Fibroblast of villous mesenchyme (primary cell): ENCODE measurements at places on chromosomes 3 and 15. TPM values are rescaled to one million over a fixed set of nuclear protein-coding genes. Genes with fewer than 3 reads are reported as not detected.

- peak; percentile 32 for DNase-seq
Observed at GRCh38 chr15:38930851-38931572, 366.4 kb upstream of the RASGRP1 start.

Gene AMIGO3
- total RNA-seq, result 0.43 and 1.6 TPM in 2 replicates

Gene CDHR4
- not detected in 2 replicates for total RNA-seq

DNA sequence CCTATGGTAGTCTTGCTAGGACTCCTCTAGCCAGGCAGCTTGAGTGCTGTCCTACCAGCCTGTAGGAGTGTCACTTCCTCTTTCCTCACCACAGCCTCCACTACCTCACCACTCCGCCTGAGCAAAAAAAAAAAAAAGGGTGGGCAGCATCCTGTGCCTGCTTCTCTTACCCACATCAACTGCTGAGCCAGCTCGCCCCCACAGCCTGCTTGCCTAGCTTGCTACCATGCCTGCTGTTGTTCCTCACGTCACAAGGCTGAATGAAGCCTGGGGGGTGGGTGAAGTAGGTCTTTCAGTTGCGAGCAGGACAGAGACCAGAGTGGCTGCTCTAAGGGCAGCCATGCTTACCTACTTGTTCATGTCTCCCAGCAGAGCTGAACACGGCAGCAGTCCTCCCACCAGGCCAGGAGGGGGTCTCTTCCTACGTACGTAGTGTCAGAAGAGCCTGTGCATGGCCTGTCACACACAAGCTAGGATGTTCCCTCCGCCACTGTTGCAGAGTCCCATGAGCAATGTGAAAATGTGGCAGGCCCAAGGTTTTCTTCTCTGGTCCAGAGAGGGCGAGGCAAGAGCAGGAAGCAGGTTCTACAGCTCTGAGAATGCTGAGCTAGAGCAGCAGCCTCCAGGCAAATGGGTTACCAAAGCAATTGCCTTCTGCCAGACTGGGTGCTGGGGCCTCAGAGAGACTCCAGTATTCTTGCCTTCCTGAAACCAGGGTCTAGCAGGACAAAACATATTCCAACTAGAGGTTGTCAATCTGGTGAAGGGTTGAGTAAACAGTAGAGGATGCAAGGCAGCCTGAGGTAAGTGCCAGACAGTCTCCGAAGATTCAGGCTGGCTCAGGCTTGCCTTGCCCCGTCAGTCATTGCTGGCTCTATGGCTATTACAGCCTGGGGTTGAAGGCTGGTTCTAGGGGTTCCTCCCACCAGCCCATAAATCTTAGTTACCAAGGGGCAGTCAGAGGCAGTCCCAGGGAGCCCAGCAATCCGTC, 8.1 kb downstream of the PPM1M start:
- no peak for DNase-seq

DNA sequence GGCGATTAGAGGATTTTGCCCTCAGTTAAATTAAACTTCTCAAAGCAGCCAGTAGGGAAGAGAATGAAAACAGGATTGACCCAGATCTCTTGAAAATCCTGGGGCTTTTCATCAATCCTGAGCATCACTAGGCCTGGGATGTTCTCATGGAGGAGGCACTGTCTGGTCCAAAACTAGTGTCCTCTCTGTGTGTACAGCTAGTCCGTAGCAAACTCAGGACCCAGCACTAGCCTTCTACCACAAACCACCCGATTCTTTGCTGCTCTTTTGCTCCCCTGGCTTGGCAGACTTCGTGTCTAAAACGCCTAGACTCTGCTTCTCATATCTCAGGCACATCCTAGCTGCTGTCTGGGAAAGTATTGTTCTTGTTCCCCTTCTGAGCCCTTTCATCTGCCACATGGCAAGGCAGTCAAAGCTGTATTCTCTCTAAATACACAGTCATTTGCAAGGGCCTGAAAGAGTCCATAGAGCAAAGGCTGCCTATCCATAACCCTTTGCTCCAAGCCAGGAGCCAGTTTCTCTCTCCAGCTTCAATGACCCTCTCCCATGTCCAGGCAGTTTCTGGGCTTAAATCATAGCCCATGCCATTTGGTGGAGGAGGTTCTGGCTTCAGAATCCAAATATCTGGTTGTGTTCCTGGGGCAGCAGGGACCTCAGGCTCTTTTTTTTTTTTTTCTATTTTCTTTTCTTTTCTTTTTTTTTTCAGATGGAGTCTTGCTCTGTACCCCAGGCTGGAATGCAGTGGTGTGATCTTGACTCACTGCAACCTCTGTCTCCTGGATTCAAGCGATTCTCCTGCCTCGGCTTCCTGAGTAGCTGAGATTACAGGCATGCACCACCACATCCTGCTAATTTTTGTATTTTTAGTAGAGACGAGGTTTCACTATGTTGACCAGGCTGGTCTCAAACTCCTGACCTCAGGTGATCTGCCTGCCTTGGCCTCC, 52.4 kb downstream of the CDC25A start:
- DNase-seq, result no peak

DNA sequence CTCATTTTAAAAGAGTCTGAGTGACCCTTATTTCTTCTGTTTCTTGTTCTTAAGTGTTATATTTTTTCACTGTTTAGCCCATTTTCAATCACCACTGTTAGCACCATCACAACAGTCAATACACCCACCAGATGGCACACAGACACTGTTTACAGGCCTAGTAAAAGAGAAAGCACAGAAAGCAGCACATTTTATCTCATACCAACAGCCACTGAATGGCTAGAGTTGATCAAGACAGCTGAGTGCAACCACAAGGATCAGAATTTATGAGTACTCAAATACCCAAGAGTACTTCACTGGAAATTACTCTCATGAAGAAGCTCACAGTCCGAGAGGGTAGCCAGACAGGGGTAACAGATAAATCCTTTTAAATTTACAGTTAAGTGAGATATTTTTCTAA, 127.0 kb downstream of the TFDP2 start:
- DNase-seq, result peak; percentile 60

- DNase-seq, result peak; percentile 14
Observed at GRCh38 chr3:2958551-2958950, 151.6 kb downstream of the IL5RA start.

Gene PDZRN3
- 32.5 and 33.7 TPM in 2 replicates for total RNA-seq

DNA sequence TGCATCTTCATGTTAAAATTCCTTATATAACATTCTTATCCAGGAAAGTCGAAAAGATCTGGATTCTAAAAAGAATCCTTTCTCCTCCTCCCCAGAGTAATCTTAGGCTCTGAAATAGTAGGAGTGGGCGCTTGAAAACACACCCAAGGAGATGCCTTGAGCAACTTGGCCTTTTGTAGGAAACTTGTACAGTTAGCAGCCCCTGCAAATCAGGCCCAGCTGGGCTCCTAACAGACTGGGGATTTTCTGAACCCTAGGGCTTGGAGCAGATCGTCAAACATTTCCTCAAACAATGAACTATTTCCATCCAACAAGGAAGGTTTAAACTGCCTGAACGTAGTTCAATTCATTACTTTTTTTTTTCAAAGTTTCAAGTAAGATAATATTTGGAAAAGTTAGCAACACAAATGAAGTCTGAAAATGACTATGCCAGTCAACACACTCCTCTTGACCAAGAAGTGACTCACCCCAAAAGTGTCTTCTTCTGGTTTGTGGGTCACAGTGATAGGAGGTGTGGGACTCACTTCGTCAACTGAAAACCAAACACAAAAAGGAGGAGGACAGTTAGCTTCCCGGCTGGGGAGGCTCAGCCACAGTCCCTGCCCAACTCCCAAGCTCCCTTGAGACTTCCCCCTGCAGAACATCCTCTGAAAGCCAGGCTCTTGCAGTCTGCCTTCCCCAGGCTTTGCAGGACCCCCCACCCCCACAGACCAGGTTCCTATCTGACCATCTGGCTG, 129.7 kb downstream of the NTRK3 start:
- no peak for DNase-seq

DNA sequence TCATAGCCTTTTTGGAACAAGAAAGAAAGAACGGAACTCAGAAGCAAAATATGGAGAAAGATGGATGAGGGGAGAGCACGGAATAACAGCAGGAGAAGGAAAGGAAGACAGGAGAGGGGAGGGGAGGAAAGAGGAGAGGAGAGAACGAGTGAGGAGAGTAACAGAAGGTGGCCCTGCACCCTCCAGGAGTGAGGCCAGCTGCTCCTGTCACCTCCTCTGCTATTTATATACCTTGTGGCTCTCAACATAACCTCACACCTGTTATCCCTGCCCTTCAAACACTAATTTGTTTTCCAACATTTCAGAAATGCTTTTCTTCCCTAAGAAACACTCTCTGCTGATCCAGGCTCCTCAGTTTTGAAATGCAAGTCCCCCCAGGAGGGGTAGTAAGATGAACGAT, 53.4 kb upstream of the ATP2B2 start:
- DNase-seq, result no peak

- DNase-seq, result no peak
Observed at GRCh38 chr3:108500728-108501127, 9.7 kb downstream of the MYH15 start.

DNA sequence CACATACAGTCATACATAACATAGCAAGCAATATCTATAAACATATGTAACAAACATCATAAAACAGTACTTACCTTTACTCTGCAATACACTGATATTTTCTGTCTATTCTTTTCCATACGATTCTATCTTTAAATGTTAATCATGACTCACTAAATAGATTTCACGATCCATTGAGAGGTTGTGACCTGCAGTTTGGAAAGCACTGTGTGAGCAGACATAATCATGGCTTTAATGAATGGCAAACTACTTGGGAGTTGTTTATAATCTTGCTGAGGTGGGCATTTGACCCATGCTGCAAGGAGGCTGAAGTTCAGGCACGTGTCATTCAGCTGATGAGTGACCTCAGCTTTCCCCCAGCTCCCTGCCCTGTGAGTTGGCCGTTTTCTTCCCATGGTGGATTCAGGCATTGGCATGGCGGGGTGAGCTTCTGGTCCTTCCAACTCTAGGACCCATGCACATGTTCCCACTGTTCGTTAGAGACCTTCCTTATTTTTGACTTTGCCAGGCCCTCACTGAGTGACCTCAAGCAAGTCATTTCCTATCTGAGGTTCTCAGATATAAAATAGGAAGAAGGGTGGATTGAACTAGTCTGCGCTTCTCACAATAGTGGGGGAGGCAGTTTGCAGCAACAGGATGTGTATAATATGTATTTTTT, 41.7 kb downstream of the PAQR5 start:
- DNase-seq, result no peak

Gene ACTRT3
- 2.9 and 5.2 TPM in 2 replicates for total RNA-seq

DNA sequence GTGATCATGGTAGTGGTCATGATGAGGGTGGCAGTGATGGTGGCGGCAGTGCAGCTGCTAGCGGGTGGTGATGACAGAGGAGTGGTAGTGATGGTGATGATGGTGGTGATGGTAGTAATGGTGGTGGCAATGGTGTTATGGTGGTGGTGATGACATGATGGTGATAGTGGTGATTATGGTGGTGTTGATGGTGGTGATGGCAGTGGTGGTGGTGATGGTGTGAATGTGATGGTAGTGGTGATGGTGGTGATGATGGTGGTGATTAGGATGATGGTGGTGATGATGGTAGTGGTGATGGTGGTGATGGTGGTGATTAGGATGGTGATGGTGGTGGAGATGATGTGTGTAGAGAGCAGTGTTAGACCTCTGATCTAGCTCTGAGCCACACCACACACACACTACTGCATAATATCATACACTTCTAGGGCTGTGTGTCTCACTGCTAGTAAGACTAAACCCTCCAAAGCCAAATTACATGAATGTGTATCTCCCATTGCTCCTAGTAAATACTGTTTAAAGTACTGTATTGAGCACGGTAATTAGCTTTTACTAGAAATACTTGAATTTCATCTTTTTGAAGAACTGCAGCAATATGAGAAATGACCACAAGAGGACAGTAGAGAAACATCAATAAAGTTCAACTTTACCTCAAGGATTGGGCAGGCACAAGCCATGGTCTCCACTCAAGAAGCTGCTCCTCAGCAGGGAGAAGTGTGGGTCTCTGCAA, 28.8 kb downstream of the TMED3 start:
- peak; percentile 59 for DNase-seq

- DNase-seq, result no peak
Observed at GRCh38 chr15:70723122-70723422, 40.3 kb downstream of the UACA start.

DNA sequence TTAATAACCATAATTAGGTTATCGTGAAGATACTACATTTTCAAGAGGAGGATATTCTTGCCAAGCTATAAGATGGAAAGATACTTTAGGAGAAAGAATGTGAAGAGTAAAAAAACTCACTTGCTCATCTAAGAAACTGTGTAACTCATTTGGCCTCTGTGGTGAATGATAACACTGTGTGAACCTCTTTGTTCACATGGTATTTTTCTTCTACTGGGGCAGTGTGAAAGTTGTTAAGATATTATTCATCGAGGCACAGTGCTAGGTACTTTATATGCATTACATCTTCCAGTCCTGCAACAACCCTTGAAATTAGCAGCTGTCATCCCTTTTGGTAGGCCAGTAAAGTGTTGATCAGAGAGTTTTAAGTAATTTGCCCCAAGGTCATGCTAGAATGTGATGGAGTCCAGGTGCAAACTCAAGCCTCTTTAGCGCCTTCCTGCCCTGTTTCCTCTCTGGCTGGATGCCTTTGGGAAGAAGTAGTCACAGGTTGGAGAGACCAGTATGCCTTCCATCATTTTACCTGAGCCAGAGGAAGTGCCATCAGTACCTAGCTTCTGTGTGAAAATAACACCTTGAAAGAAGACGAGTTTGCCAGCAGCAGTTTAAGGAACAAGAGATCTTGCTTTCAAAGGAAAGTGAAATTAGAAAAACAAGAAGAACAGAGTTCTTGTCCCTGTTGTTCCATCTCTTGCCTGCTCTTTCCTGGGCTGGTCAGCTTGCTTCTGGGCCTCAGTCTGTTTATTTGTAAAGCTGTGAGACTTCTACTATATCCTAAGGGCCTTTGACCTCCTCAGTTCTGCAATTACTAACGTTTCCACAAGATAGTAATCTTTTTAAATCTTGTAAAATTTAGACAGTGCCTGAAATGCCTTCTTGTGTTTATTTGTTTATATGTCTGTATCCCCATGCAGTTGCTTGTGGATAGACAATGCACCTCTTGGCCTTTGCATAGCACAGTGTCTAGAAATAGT, 179.3 kb downstream of the FNDC3B start:
- DNase-seq, result peak; percentile 74

Gene HRH1
- 13.2 and 26.8 TPM in 2 replicates for total RNA-seq

Gene MOBP
- total RNA-seq, result not detected in 2 replicates

DNA sequence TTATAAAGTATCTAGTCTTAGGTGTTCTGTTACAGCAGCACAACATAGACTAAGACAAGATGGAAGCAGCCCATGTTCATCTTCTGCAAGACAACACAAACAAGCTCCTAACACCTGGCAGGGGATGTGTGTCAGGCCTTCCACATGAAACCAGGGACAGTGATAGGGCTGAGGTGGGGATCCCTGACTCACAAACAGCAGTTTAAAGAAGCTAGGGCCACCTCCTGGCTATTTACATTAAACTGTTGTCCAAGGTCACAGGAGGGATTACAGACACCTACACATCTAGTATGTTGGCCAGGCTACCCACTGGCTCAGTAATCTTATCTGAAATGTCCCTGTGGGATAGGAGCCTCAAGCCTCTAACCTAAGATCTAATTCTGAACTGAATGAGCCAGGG, 211.3 kb downstream of the MINAR1 start:
- DNase-seq, result no peak

GRCh38 chr3:58577269-58577821, at the start of gene FAM107A:
Gene FAM107A, minus strand, starts transcription at chr3:58577391. Its CDS starts 7,531 bp downstream, at chr3:58569860.
- peak; percentile 39 for DNase-seq
